ENCODE measurements at places on chromosomes 16 and 17. TPM values are rescaled to one million over a fixed set of nuclear protein-coding genes. Genes with fewer than 3 reads are reported as not detected.

The ST6GALNAC2 gene
- total RNA-seq = 60.7 TPM

The EXOC3L1 gene
- 2.1 TPM for total RNA-seq

The KRT12 gene
- total RNA-seq = not detected

The RNF43 gene
- total RNA-seq = 0.42 TPM

The ITPRIPL2 gene
- total RNA-seq = 62.6 TPM

The EVI2B gene
- total RNA-seq = 9.4 TPM

The TOP2A gene
- total RNA-seq = 0.21 TPM

The NPIPB6 gene
- total RNA-seq = 6.1 TPM

The KRT222 gene
- total RNA-seq = 8.0 TPM

The TBC1D28 gene
- not detected for total RNA-seq

The SCNN1B gene
- total RNA-seq = 0.66 TPM

The SLC5A10 gene
- total RNA-seq = not detected

The KCTD19 gene
- total RNA-seq = 0.20 TPM

Measured in tibial nerve (tissue), 4 donors.